MCF 10A (cell line): ENCODE measurements at places on chromosomes 4 and X. TPM values are rescaled to one million over a fixed set of nuclear protein-coding genes. Genes with fewer than 3 reads are reported as not detected.

The PTTG2 gene
- total RNA-seq = not detected in 2 replicates

The LRRC66 gene
- 0.37 and 0.52 TPM in 2 replicates for total RNA-seq

The MGARP gene
- not detected in 2 replicates for total RNA-seq

The WAS gene
- total RNA-seq = 0.37 and 0.96 TPM in 2 replicates

The ACE2 gene
- total RNA-seq = not detected in 2 replicates

The FGFR3 gene
- total RNA-seq = 2.5 and 6.5 TPM in 2 replicates

The RGN gene
- not detected in 2 replicates for total RNA-seq

The HSFX3 gene
- not detected in 2 replicates for total RNA-seq

The TMPRSS11B gene
- not detected in 2 replicates for total RNA-seq

The PPEF1 gene
- 0.32 and 1.0 TPM in 2 replicates for total RNA-seq

The RPA4 gene
- 0.98 and 1.4 TPM in 2 replicates for total RNA-seq

The FRMD7 gene
- total RNA-seq = not detected in 2 replicates

The CYSLTR1 gene
- total RNA-seq = 0.16 TPM in 1 of 2 replicates, not detected in the other
